Activated CD4-positive, alpha-beta memory T cell treated with anti-CD3 and anti-CD28 coated beads for 36 hours (primary cell): ENCODE measurements at places on chromosomes 16 and 17. TPM values are rescaled to one million over a fixed set of nuclear protein-coding genes. Genes with fewer than 3 reads are reported as not detected.

GRCh38 chr17:66981983-66982508 is 17.5 kb downstream of the CACNG4 start:
- no peak for DNase-seq

DNA sequence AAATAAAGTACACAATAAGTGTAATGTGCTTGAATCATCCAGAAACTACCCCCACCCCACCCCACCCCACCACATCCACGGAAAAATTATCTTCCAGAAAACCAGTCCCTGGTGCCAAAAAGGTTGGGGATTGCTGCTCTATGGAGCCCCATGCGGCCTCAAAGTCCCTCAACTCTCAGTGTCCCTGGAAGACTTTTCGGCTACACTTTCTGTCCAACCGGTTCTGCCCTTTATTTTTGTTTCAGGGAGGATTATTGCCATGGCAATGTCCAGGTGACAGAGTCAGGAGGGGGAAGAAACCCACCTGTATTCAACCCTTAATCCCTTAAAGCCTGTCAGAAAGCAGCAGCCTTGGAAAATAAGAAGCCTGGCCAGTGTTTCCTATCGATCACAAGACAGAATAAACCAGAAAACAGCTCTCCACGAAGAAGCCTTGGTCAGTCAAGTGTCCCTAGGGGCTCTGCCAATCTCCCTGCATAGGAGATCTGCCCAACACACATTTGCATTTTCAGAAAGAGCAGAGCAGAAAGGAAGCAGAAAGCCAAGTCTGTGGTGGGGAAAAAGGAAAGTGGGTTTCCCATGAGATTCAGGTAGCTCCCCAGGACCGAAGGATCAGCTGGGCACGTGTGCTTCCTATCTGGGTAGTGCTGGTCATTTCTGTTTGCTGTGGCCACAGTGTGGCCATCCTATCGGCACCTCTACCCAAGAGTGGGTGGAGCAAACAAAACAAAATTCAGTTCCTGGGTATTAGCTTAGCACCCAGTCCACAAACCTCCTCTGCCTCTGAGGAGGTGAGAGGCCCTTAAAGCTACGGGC is 342.7 kb downstream of the SOX9 start:
- DNase-seq: no peak

GRCh38 chr17:21330436-21331160 is 45.6 kb upstream of the KCNJ12 start:
- no peak for DNase-seq

The AP1G1 gene
- total RNA-seq: 66.9 TPM
